ENCODE measurements at places on chromosomes 11 and 22.

GRCh38 chr11:128318856-128319474, 268.4 kb downstream of the ETS1 start:
- DNase-seq, result peak; percentile 92
- peak overlapping the region; percentile 64 for H3K4me3 ChIP-seq
- peaks cover 41% of the 10 kb centered on the region for H3K36me3 ChIP-seq
- no peaks in the 10 kb centered on the region for H3K27me3 ChIP-seq
- peak overlapping the region; percentile 91 for H3K27ac ChIP-seq

- no peak overlapping the region for H3K27ac ChIP-seq
- H3K36me3 ChIP-seq, result no peaks in the 10 kb centered on the region
- H3K4me1 ChIP-seq, result peaks cover 21% of the 10 kb centered on the region
- DNase-seq, result no peak
- peaks cover 5% of the 10 kb centered on the region for H3K27me3 ChIP-seq
- H3K4me3 ChIP-seq, result no peak overlapping the region
Measured at GRCh38 chr11:1770528-1770927, 6.8 kb upstream of the CTSD start.

- H3K4me1 ChIP-seq, result no peaks in the 10 kb centered on the region
- H3K27me3 ChIP-seq, result no peaks in the 10 kb centered on the region
- H3K4me3 ChIP-seq, result no peak overlapping the region
- DNase-seq, result no peak
- no peak overlapping the region for H3K27ac ChIP-seq
Measured at GRCh38 chr11:64131683-64132190, 34.2 kb downstream of the MACROD1 start.

DNA sequence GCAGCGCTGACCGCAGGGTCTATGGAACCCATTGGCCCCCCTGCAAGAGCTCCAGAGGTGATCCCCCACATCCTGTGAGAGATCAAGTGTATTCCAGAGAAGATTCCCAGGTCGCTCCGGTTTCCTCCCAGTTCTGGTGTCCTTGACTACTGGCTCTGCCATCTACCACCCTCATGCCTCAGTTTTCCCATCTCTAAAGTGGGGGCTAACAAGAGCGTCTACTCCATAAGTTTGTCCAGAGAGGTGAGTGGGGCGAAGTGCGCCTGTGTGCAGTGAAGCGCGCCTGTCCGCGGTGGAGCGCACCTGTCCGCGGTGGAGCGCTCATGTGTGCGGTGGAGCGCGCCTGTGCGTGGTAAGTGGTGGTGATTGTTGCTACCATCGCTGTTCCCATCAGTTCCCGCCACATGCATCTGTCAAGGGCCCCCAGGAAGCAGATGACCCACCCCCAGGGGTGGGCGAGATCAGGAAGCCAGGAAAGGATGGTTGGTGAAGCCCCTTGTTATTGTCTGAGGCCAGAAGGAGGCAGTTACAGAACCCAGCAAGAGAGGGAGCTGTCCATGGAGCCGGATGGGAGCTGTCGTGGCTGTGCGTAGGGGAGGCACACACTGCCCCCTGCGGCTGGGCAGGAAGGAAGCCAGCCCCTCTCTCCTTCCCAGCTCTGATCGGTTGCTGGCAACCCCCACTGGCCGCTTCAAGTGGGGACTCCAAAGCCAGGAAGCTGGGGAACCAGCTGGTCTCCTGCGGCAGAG, 73.2 kb upstream of the FGF3 start:
- no peak for DNase-seq
- no peak overlapping the region for H3K4me3 ChIP-seq
- H3K27ac ChIP-seq, result no peak overlapping the region

- H3K27me3 ChIP-seq, result peaks cover 9% of the 10 kb centered on the region
- no peak for DNase-seq
- H3K4me3 ChIP-seq, result no peak overlapping the region
Measured at GRCh38 chr11:63609971-63610580, 4.2 kb downstream of the PLAAT3 start.

DNA sequence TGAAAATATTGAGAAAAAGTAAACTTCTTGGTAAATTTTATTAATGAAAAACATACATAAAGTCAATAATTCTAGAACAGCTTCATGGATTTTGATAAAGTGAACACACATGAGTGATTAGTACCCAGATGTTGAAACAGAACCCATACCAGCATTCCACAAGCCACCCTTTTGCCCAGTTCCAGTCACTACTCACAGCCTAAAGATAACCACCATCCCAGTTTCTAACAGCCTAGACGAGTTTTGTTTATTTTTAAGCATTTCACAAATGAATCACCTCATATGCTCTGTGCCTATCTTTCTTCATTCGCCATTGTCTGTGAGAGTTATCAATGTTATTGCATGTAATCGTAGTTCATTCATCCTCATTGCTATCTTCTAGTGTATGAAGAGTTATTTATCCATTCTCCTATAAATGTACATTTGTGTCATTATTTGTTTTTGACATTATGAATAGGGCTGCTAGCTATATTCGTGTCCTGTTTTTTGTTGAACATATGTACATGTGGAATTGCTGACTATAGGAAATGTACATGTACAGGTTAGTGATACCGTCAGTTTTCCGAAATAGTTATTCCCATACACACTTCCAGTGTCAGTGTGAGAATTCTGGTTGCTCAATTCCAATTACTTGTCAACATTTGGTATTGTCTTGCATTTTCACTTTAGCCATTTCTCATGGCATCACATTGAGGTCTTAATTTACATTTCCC, 44.5 kb upstream of the TEAD1 start:
- H3K27me3 ChIP-seq, result no peaks in the 10 kb centered on the region
- H3K27ac ChIP-seq, result no peak overlapping the region
- no peak for DNase-seq
- H3K4me3 ChIP-seq, result no peak overlapping the region

DNA sequence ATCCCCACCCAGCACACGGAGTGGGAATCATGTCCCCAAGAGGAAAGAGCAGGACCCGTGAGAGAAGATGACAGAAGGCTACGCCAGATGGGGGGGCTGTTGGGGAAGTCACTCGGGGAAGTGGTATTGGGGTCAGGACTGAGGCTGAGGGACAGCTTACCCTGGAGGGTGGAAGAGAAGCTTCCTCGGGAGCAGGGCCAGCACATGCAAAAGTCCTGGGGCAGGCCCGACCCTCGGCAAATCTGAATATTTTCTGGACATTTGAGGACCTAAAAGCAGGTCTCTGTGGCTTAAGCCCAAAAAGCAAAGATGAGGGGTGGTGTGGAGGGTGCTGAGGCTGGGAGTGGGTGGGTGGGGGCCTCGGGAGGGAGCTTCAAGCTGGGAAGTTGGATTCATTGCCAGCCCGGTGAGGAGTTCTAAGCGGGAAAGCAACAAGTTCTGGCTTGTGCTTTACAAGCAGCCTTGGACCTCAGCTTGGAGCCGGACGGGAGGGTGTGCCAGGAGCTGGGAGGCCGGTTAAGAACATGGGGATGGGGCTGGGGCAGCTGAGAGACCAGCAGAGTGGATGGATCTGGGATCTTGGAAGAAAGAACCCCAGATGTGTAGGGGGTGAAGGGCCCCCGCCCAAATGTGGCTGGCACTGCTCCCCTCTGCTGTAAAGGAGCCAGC, 34.9 kb downstream of the GRAMD4 start:
- no peak for DNase-seq
- H3K27me3 ChIP-seq, result no peaks in the 10 kb centered on the region
- peaks cover 34% of the 10 kb centered on the region for H3K4me1 ChIP-seq
- peak overlapping the region; percentile 75 for H3K27ac ChIP-seq
- no peak overlapping the region for H3K4me3 ChIP-seq

DNA sequence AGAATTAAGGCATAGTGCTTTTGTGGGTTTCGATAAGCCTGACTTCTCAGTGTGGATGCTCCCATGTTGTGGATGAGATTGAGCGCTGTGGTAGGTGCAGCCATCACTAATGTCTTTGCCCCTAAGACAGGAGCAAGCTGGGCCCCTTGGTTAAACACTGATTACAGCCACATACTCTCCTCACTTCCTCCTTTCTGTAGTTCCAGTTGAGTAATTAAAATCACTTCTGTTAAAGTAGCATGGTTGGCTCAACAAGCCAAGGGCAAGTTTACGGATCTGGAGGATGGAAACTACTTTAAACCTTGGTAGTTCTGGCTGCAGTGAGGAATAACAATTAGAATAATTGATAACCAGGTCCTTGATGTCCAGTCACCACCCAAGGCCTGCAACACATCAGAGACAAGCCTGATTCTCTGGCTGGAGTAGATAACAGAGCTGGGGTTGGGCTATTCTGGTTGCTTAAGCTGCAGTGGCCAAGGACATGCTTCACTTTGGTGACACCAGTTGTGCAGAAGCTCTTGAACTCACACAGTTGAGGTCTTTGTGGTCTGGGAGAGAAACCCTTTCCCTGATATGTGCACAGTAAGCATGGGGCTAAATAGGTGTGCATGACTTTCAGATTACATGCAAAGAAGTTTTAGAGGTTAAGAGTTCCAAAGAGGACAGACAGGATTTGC, 81.3 kb downstream of the KIRREL3 start:
- H3K27me3 ChIP-seq, result no peaks in the 10 kb centered on the region
- H3K36me3 ChIP-seq, result no peaks in the 10 kb centered on the region
- no peak for DNase-seq
- no peaks in the 10 kb centered on the region for H3K4me1 ChIP-seq

GRCh38 chr11:68932933-68933577, 29.4 kb downstream of the IGHMBP2 start:
- no peaks in the 10 kb centered on the region for H3K4me1 ChIP-seq
- no peak for DNase-seq
- no peak overlapping the region for H3K27ac ChIP-seq
- H3K27me3 ChIP-seq, result no peaks in the 10 kb centered on the region
- H3K4me3 ChIP-seq, result no peak overlapping the region
- H3K36me3 ChIP-seq, result peaks cover 26% of the 10 kb centered on the region
